ENCODE measurements at places on chromosomes 3 and 15. TPM values are rescaled to one million over a fixed set of nuclear protein-coding genes. Genes with fewer than 3 reads are reported as not detected.

DNA sequence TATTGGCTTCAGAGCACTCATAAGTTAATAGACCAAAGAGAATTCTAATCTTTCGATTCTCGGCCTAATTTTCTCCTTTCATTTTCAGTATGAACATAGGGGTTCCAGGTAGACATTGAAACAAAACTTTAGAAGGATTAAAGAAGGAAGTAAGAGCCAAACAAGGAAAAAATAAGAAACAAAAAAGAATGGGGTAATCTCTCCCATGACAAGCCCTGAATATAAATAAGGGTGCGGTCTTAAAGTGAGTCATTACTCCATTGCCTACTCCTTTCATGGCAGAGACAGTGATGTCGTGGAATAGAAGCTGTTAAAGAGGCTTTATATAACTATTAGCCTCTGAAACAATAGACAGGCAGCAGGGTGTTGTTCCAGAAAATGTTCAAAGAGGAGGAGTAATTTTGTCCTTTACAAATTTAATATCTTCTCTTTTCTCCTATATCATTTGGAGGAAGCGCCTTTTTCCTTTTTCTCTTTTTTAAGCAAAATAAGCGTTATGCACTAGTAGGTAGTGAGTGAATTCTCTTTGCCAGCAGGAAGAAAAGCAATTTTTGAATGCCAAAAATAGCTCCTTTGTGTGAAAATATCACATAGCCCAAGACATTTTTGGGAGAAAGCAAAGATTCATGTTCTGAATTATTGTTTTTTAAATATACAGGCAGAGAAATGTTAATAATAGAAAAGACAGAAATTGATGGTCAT is 607.9 kb upstream of the KCNMB2 start:
- peak; percentile 15 for DNase-seq

DNA sequence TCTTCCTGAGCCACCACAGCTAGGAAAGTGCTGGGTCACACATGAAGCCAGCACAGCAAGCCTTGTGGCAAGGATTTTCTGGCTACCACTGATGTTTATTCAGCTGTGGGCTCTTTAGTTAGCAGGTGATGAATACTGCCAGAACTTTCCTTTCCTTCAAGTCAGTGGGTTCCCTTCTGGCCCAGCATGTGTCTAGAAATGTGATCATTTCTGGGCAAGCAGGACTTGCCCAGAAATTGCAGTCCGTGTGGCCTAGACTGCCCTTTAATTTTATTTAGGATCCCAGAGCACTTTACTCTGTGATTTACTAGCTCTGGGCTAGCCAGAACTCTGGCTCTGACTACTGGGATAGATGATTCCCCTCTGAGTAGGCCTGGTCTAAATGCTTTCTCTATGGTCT is 397.5 kb downstream of the ZIC4 start:
- DNase-seq: no peak

DNA sequence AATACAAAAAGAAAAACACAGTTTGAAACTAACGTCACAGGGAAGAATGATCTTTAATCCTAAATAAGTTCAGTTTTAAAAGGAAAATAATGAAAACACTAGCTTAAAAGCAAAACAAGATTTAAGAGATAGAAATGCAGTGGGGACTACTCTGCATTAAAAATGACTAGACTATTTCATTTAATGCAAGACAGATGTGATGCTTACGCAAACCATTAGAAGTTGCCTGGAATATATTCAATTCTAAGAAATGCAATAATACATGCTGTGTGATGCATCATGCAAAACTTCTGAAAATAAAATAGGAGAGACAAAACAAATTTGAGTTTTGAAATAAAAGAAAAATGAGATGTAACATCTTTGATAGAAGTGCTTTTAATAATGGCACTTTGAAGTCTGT is 97.6 kb upstream of the STRIT1 start:
- no peak for DNase-seq

- no peak for DNase-seq
Observed at GRCh38 chr15:99702895-99703602, 30.2 kb downstream of the LYSMD4 start.

DNA sequence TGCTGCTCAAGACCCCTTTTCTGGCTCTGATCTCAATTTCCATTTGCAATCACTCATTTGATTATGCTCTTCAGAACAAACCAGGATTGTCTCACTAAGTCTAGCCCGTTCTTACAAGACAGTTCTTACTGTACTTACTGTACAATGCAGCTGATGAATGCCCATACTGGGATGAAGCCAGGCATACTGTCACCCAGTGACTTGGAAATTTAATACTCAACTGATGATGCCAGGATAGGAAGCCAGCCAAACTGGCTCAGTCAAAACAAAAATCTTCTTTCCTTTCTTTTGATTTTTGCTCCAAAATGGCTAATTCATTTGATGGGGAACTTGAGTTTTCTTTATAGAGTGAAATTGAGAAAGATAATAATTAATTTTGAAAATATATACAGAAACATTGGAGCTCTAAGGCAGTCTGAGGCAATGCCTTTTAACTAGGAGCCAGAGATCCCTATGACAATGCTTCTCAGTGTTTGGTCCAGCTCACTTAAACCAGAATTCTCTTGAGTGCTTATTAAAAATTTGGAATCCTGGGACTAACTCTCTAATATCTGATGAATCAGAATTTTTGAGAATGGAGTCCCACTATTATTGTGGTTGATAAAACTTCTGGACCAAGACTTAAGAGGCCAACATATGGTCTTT is 265.6 kb upstream of the THBS1 start:
- DNase-seq: no peak

DNA sequence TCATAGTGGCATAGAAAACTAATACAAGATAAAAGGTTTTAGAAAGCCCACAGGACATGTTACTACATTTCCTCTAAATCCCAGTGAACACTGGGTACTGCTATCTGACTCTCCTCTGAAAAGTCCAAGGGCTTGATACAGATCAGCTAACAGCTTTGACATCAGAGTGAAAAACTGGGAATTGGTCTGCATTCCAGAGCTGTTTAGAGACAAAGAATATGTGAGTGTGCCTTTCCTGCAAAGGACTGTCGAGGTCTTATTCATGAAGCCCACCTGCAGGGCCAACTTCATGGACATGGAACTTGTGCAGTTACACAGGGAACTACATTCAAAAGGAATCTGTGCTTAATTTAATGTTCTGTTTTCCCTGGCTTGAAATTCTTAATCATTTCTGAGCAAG is 5.2 kb upstream of the TMCO5A start:
- DNase-seq: no peak

DNA sequence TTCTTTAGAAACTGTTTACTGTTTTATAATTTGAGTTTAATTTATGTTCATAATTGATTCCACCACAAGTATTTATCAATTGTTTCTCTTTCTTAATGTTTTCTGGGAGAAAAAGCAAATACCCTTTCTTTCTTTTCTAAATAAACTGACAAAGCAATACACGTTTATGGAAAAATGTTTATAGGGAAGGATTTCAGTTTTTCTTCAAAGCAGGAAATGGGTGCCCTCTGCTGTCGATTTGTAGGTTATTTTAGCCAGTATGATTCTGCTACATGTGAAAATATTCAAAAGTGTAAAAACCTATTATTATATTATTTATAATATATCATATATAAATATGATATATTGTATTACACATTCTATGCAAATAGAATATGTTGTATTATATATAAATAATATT is 921.0 kb upstream of the ROBO1 start:
- peak; percentile 35 for DNase-seq

- no peak for DNase-seq
Observed at GRCh38 chr3:14434498-14435151, 32.2 kb downstream of the SLC6A6 start.

GRCh38 chr15:31437686-31438085 is 111.1 kb downstream of the KLF13 start:
- DNase-seq: no peak

GRCh38 chr3:77125966-77126365 is 86.1 kb downstream of the ROBO2 start:
- no peak for DNase-seq

DNA sequence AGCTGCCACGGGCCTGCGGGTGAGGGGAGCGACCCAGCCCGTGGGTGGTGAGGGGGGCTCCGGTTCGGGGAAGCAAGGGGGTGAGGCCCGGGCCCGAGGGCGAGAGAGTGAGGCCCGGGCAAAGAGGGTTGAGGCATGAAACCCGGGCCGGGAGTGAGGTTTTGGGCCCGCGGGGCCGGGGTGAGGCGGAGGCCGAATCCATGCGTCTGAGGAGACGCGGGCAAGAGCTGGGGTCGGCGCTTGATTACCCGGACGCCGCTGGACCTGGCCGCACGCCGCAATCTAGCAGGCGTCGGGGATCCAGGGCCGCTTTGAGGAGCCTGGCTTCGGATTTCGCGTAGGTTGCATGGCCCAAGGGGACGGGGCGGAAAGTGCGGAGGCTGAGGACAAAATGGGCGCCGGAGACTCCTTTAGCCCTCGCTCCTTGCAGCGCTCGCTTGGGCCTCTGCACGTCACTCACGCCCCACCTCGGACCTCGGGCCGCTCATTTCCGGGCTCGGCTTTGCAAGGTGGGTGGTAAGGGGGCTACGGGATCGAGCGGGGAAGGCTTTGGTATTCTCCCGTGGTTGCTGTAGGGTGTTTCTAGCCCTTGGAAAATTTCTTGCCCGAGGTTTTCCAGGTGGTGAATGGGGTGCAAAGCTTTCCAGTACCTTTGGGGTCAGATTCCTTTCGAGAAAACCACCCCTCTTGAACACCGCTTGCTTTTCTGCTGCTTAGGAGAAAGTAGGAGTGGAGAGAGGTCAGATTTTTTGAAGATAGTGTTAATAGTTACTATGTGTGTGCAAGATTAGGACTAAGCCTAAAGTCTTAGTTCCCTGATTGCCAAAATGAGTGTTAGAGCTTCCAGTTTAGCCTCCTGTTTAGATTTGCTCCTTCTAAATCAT is 827 bp downstream of the SLC25A36 start:
- peak; percentile 71 for DNase-seq

DNA sequence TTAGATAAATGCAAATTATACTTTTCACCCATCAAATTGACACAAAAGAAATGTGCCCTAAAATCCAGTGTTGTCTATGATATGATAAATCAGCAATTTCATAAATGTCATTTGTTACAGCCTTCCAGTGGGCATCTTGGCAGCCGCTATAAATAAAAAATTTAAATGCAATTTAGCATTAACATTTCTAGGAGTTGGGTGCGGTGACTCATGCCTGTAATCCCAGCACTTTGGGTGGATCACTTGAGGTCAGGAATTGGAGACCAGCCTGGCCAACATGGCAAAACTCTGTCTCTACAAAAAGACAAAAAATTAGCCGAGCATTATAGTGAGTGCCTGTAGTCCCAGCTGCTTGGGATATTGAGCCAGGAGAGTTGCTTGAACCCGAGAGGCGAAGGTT is 65.9 kb upstream of the POMGNT2 start:
- DNase-seq: no peak

- DNase-seq: no peak
Observed at GRCh38 chr15:74032606-74033561, 38.4 kb downstream of the PML start.

DNA sequence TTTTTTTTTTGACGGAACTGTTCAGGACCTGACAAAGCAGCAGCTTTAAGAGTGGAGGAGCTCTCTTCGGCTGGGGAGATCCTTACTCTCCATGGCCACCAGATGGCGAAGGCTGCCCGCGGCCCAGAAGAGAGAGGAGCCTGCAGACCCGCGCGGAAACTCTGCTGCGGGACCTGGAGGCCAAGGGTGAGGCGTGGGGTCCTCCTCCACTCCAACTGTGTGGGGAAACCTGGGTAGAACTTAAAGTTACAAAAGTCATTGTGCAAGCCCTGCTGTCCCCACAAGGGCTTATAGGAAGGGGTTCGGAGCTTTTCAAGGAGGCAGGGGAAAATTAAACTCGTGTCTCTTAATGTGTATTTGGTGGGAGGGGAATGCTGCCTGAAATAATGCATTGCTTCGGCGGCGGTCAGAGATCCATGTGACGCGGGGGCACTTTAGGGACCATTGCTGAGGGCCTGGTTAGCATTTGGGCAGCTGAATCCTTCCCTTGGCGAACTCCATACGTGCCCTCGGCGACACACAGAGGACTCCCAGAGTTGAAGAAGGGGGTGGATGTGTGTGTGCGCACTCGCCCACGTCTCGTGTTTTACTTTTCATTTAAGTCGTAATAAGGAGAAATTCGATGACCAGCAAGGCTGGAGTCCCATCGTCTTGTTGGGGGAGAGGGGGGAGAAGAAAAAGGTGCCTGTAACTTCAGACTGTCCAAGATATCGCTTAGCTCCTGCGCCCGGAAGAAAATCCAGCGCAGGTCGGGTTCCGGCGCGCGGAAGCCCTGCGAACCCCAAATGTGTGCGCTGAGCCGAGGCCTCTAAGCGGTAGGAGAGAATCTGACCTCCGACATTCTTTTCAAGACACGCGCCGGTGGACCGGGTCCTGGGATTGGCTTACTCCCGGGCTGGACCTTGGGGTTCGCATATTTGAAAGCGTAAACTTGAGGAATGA is 9.7 kb downstream of the EOMES start:
- DNase-seq: peak; percentile 86

HESX1 gene
- total RNA-seq: 0.53 TPM

IL17RD gene
- total RNA-seq: 1.4 TPM

ALDH1A2 gene
- total RNA-seq: 0.18 TPM

Measured in SK-MEL-5 (cell line).